ENCODE measurements at places on chromosomes 12 and 14. TPM values are rescaled to one million over a fixed set of nuclear protein-coding genes. Genes with fewer than 3 reads are reported as not detected.

- no peak for DNase-seq
Measured at GRCh38 chr12:90618586-90618985, 336.4 kb downstream of the CCER1 start.

DNA sequence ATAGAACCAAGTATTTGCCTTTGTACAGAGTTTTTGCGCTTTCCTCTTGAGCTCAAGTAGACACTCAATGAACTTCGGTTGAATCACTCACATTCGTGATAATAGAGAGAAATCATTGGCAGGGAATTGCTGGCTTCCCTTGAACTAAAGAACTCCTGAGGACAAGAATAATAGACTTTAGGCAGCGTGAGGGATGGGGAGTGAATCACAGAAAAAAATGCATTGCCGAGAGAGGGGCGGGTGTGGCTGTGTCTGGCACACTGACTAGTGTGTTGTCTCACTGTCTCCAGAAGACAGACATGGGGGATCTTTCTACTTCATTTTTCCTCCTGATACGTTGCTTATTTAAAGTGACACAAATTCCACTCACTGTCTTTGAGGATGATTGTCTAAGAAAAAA, 805.2 kb downstream of the BCL11B start:
- no peak for DNase-seq

GRCh38 chr12:84036912-84037311, 875.7 kb downstream of the SLC6A15 start:
- DNase-seq: no peak

DNA sequence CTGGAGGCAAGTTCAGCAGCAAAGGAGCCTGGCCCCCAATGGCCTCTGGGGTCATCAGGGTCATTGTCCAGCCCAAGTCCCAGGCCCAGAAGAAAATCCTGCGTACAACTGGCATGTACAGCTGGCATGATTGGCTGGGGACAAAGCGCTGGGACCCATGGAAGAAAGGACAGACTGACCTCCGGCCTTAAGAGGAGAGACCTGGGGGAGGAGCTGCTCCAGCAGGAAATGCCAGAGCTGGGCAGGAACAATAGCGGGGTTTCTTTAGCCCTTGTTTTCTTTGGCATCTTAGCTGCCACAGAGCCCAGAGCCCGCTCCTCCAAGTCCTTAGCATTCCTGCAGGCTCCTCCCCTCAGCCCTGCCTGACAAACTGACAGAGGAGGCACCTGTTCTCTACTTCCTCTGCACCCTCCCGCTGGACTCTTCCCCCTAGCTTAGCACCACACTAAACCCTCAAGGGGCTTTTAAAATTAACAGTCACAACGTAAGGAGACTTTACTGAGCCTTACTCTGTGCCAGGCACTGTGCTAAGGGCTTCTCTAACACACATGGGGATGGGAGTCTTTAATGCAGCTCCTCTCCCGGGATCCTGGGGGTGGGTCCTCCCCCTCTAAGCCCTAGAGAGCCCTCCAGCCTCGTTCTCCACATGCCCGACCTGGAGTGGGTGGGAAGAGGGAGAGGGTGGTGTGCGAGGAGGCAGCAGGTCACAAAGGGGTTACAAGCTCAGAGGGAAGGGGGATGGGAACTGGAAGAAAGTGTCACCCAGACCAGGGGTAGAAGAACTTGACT, 1.8 kb upstream of the AQP5 start:
- no peak for DNase-seq

DNA sequence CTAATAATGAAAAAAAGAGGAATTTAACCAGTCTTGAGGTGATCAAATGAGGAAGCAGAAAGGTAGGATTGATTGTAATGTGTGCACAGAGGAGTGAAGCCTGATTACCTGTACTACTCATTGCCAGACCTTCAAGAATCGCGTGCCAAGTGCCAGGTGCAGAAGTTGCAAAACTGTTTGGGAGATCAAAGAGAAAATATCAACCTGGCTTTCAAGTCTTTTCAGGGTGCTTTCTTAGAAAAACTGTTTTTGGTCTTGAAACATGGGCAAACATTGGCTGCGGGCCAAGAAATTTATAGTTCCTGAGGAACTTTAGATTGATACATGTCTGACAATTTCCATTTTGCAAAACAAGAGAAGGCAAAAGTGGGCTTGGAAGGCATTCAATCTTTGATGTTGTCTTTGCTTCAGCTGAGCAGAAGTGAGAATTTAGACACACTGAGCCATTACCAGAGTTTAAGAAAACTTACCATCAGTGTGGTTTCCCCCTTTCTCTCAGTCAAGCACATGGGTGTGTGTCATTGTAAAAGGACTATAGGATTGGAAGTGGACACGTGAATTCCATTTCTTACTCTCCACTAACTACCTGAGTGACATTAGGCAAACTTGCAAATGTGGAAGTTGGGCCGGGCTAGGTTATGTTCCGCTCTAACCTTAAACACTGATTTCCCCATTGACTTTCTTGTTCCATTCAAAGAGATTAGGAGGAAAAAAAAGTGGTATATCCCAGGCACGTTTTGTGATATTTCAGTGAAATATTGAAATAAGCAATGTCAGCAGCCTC, 486.2 kb downstream of the DIO2 start:
- DNase-seq: no peak

DNA sequence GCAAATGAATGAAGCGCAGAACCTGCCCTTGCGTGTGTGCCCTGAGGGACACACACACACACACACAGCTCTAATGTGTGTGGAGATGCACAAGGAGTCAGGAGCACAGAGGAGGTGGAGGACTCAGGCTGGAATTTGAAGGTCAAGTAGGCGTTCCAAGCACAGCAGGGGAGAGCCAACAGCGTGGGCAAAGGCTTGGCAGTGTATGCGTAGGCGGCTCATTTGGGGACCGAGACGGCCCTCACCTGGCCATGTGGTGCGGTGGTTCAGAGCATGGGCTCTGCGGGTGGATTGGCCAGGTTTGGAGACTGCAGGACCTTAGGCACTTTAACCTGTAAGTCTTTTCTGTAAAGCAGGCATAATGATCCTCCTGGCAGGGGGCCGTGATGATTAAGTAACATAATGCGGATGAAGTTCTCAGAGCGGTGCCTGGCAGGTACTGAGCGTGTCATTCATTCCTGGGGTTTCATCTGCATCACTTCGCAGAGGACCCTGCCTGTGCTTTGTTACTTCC, 69.5 kb upstream of the SLC24A4 start:
- no peak for DNase-seq

GRCh38 chr12:123227581-123228258, 5.2 kb downstream of the MPHOSPH9 start:
- no peak for DNase-seq

DNA sequence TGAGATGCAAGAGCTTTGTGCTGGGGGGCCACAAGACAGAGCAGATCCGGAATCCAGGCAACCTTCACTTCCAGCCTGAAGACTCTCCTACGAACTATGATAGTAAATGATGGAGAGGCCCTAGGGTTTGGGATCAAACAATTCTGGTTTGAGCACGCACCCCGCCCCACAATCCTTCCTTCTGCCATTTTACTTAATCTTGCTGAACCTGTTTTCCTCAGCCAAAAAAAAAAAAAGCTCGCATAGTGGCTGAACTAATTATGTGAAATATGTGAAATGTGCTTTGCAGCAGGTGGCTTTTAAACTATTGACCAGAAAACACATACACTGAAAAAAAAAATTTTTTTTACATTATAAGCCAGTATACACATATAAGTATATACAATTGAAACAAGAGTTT, 667 bp upstream of the ITFG2 start:
- no peak for DNase-seq

DNA sequence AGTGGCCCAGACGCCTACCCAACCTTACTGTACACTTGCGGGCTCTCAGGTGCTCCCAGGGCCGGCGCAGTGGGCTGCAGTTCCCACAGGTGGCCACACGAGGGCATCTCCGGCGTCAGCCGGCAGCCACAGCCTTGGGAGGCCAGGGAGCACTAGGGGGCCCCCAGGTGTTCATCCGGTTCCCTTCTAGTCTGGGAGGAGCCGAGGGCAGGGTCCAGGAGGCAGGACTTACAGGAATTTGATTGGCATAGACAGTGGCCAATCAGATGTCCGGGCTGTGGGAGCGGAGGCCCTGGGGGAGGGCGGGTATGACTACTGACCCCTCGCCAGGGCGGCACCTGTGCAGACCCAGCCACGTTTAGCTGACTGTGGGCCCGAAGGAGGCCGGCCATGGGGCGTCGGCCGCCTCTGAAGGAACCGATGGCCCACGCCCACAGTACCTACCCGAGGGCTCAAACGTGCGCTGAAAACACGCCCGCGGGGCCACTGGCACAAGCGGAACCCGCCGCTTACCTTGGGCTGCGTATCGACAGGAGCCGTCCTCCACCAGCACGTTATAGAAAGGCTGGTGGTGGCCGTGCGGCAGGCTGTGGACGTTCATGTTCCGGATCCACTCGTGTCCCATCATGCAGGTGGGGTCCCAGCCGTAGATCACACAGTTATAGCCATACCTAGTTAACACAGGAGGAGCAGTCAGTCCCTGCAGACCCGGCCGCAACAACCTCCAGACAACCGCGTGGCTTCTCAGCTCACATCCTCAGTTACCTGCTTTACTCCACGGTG, 34.8 kb downstream of the FBXO21 start:
- DNase-seq: no peak

- DNase-seq: no peak
Measured at GRCh38 chr14:30966415-30967363, 58.8 kb upstream of the AP4S1 start.

SLC17A8 gene
- 0.22 TPM for polyA plus RNA-seq

MYO1H gene
- polyA plus RNA-seq: 2.0 TPM

IRAK3 gene
- 2.8 TPM for polyA plus RNA-seq

PPP4R3A gene
- 96.9 TPM for polyA plus RNA-seq

TAS2R13 gene
- polyA plus RNA-seq: 0.21 TPM

C14orf132 gene
- polyA plus RNA-seq: 27.5 TPM

ASCL1 gene
- 0.12 TPM for polyA plus RNA-seq

C12orf54 gene
- polyA plus RNA-seq: 0.49 TPM

Data from left renal cortex interstitium (tissue), 4 donors.